Stimulated activated CD4-positive, alpha-beta T cell treated with anti-CD3 and anti-CD28 coated beads, TNF-alpha, amount 100 ng/mL, for 24 hours (primary cell): ENCODE measurements at places on chromosomes 12 and 14.

DNA sequence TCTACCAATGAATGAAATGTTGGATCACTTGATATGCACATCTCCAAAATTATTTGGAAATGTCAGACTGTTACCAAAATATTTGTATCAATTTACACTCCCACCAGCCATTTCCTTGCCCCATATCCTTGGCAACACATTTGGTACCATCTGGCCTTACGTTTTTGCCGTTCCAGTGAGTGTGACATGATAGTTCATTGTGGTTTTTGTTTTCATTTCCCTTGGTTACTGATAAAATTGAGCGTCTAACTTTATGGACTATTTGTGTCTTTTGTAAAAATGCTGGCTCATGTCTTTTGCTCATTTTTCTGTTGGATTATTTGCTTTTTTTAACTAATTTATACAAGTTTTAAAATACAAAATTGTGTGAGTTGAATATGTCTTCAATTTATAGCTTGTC is 11.0 kb downstream of the KLHDC1 start:
- DNase-seq = no peak

GRCh38 chr14:45526715-45527549 is 273.9 kb upstream of the MIS18BP1 start:
- DNase-seq = no peak

DNA sequence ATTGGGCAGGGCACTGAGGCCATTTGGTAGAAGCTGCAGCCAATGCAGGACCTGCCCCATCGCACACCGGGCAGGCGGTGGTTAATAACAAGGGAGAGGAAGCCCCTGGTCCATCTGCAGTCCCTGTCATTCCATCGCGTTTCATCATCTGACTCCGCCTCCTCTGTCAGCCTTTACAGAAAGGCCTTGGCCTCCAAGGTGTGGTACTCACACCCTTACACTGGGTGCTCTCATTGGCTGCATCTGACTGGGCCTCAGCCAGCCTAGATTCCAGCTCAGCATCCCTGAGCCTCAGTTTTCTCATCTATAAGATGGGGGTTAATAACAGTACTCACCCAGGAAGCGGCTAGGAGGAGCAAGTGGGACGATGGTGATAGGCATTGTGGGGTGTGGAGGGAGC is 14.7 kb upstream of the HHIPL1 start:
- no peak for DNase-seq

DNA sequence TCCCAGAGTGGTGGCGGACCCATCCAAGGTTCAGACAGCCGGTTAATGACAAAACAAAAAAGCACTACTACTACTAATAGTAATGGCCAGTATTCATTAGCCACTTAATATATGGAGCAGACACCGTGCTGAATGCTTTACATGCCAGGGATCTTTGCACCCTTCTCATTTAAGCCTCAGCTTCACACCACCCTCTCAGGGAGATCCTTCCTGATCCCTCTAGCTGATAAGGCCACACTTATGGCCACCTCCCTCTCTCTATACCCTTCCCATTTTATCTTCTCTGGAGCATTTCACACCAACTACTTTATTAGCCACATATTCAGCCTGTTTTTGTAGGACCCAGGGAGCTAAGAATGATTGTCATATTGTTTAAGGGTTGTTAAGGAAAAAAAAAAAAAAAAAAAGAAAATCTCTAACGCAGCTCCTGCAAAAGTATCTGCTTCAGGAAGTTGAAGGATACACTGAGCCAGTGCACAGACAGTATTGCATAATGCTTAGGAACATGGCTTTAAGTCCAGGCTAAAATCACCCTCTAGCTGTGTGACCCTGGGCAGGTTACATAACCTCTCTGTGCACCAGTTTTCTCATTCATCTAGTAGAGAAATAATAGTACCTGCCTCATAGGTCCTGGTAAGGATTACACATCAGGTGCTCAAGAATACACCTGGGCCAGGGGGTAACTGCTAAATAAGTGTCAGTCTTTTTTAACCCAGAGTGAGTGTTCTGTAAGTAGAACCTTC is 29.4 kb downstream of the NUAK1 start:
- no peak for DNase-seq

DNA sequence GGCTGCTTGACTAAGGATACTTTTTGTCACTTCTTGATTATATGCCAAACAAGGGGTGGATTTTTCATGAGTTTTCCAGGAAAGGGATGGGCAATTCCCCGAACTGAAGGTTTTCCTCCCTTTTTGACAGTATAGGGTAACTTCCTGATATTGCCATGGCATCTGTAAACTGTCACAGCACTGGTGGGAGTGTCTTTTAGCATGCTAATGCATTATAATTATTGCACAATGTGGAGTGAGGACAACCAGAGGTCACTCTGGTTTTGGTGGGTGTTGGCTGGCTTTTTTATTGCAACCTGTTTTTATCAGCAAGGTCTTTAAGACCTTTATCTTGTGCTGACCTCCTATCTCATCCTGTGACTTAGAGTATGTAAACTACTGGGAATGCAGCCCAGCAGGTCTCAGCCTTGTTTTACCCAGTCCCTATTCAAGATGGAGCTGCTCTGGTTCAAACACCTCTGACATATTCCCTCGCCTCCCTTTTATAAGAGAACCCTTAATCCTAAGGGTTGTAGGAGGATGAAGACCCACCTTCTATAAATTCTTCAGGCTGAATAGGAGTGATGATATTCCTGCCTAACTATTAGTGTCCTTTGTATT is 471.2 kb downstream of the ATP23 start:
- DNase-seq = no peak

DNA sequence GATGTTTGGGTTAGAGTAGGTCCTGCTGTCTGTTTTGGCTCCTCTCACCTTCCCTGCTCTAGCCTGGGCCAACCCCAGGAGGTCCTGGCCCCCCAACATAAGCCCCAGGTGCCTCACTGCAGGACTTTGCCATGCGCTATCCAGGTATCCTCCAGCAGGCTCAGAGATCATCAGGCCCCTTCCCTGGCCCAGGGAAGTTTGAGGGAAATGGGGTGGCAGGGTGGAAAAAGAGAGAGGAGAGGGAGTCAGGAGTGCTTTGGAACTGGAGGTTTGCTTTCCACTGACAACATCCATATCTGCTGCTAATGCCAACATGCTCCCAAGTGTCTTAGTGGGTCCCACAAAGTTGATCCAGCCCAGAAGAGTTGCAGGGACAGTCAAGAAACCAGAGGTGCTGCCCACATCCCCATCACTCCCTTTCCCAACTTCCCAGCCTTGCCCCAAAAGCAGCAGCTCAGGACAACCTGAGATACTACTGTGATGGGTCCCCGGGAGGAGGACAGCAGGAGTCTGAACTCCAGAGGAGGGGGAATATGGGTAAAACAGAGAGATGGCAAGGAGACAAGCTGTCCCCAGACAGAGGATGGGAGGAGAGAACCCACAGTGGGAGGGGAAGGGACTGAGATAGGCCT is 677 bp downstream of the TNS2 start:
- DNase-seq = no peak

DNA sequence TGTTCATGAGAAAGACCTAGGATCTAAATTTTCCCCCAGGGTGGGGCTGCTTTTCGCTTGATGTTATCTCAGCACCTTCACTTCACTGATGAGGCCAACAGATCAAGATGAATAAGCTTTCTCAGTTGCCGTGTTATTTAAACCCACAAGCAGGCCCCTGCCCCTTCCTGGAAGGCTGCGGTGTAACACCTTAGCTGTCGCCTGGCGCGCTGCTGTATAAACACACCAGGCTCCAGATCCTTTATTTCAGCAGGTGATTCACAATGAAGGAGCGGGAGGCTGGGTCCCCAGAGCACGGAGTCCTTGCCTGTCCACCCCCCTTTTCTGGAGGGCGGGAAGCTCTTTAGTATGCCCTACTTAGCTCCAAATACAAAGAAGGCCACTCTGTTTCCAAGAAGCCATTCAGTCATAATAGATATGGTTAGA is 515.4 kb downstream of the FUT8 start:
- peak; percentile 78 for DNase-seq

DNA sequence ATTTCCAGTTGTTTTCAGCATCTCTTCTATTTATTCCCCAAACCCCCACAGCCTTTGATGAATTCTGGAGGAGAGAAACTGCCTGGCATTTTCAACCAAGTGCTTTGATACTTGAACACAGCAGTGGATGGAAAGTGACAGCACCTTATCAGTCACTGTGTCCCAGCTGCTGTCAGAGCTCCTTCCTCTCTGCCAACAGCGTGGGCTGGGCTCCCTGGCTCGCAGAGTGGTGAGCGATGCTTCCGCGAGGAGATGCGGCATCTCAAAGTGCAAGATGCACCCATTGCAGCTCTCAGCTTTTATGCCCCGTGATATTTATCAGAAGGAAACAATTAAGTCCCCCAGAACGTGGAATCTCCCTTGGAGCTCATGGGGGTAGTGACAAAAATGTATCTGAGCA is 72.6 kb upstream of the TCL1A start:
- DNase-seq = no peak

GRCh38 chr12:104182144-104182543 is 33.4 kb upstream of the TXNRD1 start:
- DNase-seq = no peak

DNA sequence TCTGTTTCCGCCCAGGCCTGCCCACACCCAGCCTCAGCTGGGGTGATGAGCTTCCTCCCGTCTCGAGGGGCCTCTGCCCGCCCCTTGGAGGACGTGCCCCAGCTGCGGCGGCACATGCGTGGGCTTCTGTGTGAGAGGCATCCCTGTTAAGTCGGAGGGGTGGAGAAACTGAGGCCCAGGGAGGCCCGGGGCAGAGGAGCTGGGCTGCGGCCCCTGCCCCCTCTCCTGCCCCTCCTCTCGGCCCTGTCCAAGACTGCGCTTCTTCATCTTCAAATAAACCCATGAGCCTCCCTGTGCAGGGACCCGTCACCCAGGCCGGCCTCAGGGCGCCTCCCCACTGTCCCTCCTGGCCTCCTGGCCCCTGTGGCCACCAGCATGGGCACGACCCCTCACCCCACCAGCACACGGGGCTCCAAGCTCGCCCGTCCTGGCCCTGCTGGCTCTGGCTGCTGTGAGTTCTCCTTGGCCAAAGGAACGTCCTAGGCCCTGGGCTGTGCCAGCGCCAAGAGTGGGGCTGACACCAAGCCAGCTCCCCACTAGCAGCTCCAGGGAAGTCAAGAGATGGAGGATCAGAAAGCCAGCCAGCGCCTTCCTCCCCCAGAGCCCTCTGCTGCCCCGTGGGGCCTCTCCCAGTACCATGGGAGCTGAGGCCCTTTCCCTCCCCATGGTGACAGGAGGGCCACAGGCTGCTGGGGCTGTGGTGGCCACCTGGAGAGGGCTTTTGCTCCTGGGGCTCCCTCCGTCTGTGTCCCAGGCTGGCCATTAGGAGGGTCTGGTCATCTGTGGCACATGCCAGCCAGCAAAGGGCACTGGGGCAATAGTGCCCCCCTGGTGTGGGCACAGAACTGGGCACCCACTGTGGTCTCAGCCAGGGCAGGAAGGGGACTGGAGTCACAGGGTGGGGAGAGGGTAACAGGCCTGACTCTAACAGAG is 180.4 kb downstream of the KIF26A start:
- DNase-seq = no peak
